Thyroid gland (tissue), 4 donors: ENCODE measurements at places on chromosomes 3 and 15.

GRCh38 chr3:195863121-195864061 is 45.0 kb downstream of the TNK2 start:
- DNase-seq, result peak; percentile 91

- peak; percentile 10 for DNase-seq
Observed at GRCh38 chr3:139718415-139718814, 40.6 kb upstream of the NMNAT3 start.

- no peak for DNase-seq
Observed at GRCh38 chr3:188298585-188298984, 144.6 kb downstream of the LPP start.

DNA sequence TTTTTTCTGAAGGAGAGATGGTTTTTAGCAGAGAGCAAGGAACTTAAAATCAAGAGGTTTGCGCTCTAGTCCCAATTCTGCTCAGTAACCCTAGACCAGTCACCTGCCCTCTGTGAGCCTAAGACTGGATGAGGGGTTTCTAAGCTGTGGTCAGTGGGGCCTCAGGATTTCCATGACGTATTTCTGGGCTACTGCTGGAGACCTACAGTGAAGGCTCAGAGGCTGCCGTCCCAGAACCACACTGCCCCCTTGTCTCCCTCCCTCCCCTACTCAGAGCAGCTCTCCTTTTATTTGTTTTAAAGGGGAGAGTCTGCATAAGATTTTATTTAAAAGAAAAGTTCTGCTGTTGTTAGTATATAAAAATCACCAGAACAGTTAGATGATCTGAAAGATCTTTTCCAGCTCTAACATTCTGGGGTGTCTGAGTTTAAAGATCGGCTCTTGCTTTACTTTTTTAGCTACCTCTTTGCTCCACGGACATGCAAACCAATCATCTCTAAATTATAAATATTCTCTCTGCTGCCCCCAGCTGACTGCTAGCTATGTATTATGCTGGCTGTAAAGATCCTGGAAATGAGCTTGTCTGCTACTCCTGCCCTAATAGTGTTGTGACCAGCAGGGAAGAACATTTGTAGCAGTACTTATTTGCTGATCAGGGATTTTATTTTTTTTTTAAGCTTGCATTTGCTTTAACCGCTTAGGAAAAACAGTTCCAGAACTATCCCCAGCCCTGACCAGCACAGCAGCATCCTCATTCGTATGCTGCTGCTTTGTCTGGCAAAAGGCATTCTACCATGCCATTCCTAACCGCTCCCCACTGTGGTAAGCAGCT is 28.6 kb upstream of the NDUFB4 start:
- DNase-seq, result no peak

- no peak for DNase-seq
Observed at GRCh38 chr3:115588201-115589115, 34.9 kb upstream of the GAP43 start.

- no peak for DNase-seq
Observed at GRCh38 chr15:63043335-63044076, 959 bp downstream of the TPM1 start.

- no peak for DNase-seq
Observed at GRCh38 chr3:113079218-113079961, 88.6 kb downstream of the GTPBP8 start.

DNA sequence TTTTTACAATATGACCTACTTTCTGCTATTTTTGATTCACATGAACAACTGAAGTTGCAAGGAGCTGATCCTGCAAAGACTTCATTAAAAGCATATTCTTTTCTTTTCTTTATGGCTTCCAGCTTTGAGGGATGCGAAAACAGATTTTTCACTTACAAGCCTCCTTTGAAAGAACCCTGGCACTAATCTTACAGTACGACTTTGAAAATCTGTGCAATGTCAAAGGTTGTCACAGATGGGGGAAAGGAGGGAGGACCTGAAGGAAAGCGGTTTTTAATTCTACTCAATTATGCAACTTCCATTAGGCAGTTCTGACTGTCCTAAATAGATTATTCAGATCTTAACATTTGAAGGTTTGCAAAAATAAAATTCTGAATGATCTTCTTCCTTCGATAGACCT is 130.5 kb downstream of the TNIK start:
- DNase-seq, result no peak

GRCh38 chr3:147427746-147428145 is 18.6 kb downstream of the ZIC1 start:
- no peak for DNase-seq

DNA sequence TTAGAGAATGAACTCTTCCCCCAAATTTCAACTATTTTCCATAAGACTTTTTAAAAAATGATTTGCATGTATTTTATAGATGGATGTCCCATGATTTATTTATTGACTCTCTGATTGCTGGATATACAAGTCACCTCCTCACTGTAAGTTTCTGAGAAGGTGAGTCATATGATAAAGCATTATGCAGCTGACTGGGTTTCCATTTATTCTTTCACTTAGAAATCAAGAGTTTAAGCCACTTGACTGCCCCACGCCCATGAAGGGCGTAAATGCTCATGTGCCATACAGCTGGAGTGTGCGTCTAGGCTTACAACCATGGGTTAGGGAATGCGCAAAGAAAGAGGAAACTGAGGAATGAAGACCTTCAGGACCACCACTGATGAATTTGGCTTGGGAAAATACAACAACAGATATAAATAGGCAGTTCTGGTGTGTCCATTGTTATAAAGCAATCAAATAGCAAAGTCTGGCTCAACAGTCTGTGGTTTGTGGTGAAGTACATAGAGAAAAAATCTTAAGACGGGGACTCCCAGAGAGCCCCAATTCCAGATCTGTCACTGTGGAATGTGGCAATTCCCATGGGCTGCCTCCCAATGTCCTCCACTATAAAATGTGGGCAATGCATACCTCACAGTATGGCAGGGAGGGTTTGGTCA is 20.3 kb downstream of the SLCO2A1 start:
- DNase-seq, result no peak

- DNase-seq, result peak; percentile 13
Observed at GRCh38 chr3:184525337-184526087, 36.1 kb upstream of the EPHB3 start.
